Adipocyte (in vitro differentiated cells): ENCODE measurements at places on chromosomes 7 and 10.

DNA sequence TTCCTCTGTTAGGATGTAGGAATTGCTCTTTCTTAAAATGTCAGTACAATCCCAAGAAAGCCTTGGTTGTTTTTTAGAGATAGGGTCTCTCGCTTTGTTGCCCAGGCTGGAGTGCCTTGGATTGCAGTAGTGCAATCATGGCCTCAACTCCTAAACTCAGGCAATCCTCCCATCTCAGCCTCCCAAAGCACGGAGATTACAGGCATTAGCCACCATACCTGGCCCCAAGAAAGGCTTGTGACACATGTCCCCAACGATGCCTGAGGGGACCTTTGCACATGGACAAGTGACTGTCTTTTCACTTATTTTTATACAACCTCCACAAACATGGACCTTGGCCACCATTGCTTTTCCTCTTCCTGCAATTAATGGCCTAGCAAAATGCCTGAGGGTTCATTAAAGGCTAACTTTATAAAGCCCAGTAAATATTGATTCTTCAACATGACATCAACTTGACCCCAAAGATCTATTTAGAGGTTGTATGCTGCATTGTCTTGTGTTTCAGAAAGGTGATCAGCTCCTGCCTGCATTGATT lies 10.0 kb upstream of the SPOCK2 start:
- DNase-seq = no peak

DNA sequence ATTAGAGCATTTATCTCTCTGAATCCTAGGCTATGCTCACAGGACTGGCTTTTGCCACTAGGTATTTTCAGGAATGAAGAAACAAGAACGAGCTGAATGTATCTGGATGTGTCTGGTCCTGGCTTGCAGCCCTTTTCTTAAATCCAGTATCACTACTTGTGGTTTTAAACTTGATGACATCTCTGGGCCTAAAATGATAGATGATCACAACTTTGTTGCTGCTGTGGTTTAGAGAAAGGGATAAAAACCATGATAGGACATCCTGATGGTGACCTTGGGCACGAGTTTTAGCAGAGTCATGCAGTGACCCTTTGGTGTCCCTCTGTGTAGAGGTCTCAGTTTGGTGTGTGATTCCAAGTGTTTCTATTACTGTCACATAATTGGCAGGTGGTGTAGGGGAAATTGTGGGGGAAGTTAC lies 31.7 kb upstream of the SEMA3C start:
- no peak for DNase-seq

GRCh38 chr10:75739414-75740143 lies 308.2 kb downstream of the LRMDA start:
- no peak for DNase-seq

GRCh38 chr7:42858570-42858969 lies 53.3 kb downstream of the C7orf25 start:
- peak; percentile 8 for DNase-seq

DNA sequence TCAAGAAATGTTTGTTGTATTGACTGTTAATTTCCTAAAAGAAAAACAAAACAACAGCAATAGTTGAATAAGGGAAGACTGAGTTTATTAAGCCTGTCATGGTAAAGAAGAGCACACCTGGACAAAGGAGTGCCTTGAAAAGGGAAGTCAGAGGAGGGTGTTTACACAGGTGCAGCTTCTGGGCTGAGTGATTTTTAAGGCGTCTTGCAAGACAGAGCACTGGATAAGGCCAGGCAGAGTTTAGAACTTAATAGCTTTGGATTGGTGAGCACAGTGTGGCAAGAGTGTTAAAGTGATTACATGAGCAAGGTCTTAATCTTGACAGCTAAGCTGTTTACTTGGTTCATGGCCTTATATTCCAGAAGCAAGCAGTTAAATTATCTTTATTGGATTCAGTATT lies 423.2 kb downstream of the CNTNAP2 start:
- no peak for DNase-seq

- peak; percentile 7 for DNase-seq
Observed at GRCh38 chr7:16594061-16594460, 51.5 kb downstream of the ANKMY2 start.

GRCh38 chr10:67112765-67113164 lies 186.9 kb downstream of the LRRTM3 start:
- no peak for DNase-seq
